ENCODE measurements at places on chromosomes 2 and 18.

- no peak for DNase-seq
Measured at GRCh38 chr2:203301667-203302066, 26.5 kb upstream of the ABI2 start.

DNA sequence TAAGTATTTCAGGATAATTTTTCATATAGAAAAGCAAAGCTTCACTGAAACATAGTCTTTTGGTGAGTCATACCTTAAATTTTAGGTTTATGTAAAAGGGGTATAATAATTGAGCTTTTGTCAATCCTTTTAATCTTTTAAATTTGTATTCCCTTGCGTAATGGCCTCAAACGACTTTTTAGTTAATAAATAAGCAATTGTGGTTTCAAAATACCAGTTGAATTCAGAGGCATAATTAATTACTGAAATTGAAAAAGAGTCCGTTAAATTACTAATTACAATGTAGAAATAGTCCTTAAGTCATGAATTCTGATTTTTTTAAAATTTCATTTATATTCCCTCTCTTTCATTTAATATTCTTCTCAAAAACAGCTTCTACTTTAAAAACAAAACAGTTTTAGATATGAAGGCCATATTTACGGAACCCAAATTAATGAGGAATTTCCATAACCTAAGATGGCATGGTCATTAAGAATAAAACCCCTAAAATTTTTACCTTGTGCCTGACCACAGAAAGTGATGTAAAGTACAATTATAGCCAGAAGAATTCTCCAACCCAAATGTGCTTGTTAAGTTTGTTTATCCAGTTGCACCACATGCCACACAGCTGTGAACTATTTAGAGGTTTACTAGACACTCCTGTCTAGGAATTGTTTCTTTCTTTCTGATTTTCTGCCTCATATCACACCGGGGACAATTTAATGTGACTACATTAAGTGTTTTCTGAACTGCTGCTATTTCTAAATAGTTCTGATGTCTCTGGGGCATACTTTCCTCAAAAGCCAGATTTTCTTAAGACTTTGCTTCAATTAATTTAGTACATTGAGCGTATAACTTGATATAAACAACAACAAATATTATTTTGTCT, 60.7 kb upstream of the ITGA4 start:
- DNase-seq: no peak

- no peak for DNase-seq
Measured at GRCh38 chr2:190311893-190312634, 7.6 kb downstream of the HIBCH start.

GRCh38 chr2:187716301-187716700, 162.1 kb upstream of the TFPI start:
- DNase-seq: no peak

DNA sequence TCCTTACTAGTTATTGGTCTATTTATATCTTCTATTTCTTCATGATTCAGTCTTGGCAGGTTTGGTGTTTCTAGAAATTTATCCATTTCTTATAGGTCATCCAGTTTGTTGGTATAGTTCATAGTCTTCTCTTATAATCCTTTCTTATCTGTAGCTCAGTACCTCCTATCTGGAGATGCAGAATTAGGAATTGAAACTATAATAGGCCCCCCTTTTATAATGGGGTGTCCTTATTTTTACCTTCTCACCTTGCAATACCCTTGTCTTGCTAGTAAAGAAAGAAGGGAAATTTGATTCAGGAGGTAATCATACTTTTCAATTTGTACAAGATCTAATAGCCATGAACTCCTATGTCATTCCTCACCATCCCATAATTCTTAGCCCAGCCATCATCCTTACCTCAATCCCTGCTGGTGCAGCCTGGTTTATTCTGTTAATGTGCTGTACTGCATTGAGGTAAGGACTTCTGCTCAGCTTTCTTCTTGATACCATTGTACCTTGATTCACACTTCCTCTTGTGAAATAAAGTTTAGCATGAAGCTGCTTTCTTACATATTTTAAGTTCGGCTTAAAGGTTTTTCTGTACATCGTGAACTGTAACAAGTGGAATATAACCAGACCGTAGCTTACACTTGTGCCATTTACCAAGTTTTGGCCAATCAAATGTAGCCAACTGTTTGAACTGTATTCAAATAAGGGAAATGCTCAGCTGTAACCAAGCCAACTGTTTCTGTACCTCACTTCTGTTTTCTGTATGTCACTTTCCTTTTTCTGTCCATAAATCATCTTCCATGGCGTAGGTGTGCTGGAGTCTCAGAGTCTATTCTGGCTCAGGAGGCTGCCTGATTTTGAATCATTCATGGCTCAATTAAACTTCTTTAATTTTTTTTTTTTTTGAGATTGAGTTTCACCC, 40.1 kb upstream of the PTH2R start:
- DNase-seq: no peak

DNA sequence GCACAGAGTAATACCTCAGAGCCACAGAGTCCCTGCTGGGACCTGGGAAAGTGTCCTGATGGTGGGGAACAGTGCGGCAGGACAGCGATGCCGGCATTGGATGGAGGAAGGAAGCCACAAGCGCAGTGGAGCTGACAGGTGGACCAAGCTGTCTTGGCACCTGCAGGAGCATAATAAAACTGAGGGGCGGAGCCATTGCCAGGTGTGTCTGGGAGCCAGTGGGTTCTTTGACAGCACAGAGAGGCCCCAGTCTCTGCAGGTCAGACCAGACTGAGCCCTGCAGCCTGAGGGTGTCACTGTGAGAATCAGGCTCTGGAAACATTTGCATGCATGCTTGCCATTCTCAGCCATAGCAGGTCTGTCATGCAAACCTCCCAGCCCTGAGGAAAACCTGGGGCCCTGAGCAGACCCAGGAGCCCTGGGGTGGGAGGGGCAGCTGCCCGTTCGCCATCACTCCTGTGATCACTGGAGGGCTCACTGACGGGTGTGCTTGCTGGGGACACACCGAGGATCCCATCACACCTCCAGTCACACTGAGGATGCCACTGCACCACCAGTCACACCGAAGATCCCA, 210.5 kb upstream of the HDAC4 start:
- DNase-seq: no peak

- no peak for DNase-seq
Measured at GRCh38 chr2:124911560-124911959, 886.5 kb downstream of the CNTNAP5 start.

- DNase-seq: no peak
Measured at GRCh38 chr2:229955663-229956062, 33.4 kb downstream of the FBXO36 start.

- DNase-seq: no peak
Measured at GRCh38 chr18:8791171-8791651, 85.9 kb downstream of the MTCL1 start.

DNA sequence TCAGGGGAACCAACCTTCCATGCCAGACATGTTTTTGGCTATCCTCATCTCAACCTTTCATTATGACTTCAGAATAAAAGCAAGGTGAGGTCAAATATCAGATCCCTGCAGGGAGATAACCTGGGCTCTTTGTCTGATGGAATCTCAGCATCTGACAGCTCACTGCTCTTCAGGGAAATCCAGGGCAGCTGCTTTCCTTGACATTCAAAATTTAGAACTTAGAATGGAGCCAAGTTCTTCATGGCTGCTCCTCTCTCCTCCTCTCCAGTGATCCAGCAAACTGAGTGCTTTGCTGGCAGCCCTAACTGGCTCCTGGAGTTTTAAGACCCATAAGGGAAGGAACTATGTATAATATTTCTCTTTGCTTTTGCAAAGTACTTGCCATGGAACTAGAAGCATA, 716.3 kb downstream of the TSN start:
- DNase-seq: no peak
